ENCODE measurements at places on chromosomes 11 and 22.
A peak's percentile ranks its signal among the peaks of the same experiment; 100 is the strongest.

DNA sequence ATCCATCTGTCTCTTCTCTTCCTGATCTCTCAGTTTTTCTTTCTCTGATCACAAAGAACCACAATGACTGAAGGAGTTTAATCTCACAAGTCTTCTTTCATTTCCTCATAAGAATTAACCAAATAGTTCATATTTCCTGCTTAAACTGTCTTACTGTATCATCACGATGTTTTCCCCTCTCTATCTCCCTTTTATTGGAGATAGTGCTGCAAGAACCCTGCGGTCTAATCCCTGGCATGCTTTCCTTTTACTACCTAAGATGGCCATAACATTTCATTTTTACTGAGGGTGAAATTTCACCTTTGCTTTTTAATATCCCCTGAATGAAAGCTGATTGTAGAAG, 28.9 kb downstream of the CARD18 start:
- no peak for DNase-seq

DNA sequence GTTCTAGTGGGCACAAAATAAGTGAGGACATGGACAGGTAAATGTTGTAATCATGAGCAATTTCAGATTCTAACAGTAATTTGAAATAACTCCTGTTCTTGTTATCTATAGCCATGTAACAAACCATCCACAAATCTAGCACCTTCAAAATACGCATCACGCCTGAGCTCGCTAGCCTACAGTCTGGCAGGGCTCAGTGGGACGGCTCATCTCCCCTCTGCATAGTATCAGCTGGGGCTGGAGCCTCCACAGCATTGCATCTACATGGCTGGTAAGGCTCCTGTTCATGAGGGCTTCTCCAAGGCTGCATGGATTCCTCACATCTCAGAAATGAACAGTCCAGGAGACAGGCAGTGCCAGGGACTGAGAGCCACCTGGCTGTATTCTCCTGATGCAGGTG, 112.6 kb downstream of the KCNQ1 start:
- DNase-seq, result no peak

- peak; percentile 34 for DNase-seq
Measured at GRCh38 chr11:128837627-128838026, 29.5 kb downstream of the KCNJ1 start.

DNA sequence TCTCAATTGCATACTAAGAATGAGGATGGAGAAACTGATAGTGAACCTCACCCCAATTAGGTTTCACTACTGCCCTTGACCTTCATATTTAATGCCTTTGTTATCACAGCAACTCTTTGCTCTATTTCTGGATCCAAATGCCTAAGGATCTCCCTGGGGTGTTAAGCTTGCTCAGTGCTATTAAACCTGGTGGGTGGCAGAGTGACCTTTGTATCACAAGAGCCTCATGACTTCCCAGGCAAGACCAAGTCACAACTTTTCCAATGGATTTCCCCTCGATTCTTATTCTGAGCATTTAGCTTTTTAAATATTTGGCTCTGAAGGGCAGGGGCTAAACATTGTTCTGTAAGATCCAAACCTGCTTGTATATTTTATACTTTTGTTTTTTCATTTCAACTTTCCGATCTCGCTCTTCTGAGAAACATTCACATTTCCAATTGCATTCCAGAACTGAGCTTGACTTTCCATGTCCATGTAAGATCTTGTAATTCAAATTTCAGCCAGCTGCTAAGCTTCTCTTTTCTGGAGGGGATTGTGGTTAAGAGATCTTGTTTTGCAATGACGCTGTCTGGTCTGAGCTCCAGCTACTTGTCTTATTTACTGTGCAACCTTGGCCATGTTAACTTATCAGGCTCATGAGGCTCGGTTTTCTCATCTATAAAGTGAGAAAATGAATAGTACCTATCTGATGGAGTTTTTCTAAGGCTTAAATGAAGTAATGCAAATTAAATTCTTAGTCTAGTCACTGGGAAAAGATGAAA, 6.4 kb upstream of the EHF start:
- DNase-seq, result no peak
